ENCODE measurements at places on chromosomes 4 and X. TPM values are rescaled to one million over a fixed set of nuclear protein-coding genes. Genes with fewer than 3 reads are reported as not detected.

DNA sequence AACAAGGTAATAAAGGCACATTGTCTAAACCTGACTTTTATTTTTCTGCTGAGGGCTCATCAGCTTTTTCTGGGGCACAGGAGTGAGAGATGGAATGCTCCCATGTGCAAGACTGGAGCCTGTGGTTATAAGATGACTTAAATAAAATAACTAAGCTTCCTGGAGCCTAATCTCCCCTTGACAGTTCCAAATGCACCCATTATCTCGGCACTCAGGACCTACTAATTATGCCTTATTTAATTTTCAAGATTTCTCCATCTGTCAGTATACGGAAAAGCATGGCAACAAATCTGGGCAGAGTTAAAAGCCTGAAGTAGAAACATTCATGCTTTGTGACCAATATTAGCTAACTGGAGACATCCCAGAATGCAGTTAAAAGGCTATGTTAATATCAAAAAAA is 416.7 kb upstream of the TEX13C start:
- DNase-seq = no peak

GRCh38 chr4:2768124-2768523 is 12.0 kb upstream of the TNIP2 start:
- no peak for DNase-seq

DNA sequence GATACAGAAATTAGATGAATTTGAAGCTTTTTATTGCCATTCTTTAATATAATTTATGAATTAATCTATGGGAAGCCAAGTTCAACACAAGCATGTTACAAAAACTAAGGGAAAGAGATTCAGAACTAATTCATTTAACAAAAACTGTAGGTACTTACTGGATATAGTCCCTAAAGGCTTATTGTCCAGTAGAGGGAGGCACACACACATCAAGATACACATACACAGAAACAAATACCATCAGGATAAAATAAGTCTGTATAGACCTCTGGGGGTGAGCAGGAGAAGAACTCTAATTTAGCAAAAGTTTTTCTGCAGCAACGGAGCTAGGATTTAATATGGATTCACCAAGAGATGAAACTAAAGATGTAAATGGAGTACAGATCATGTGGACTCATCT is 83.0 kb upstream of the IL13RA1 start:
- DNase-seq = no peak

GRCh38 chr4:38686682-38687081 is 22.7 kb downstream of the KLF3 start:
- no peak for DNase-seq

DNA sequence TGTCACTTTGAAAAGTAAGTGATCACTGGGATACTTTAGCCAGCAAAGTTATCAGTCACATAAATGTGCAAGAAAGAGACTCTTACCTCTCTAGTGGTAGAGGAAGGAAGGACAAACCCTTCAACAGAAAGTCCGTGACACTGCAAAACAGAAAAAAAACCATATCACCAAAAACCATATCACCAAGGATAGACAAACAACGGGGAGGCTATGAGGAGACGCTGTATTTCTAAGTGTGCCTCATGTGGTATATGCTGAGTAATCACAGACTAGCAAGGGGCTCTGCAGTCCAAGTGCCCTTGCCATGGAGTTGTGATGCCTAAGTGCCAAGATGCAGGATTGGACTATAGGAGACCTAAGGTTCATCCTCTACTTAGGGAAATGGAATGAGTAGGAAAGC is 11.5 kb upstream of the HDAC8 start:
- DNase-seq = no peak

DNA sequence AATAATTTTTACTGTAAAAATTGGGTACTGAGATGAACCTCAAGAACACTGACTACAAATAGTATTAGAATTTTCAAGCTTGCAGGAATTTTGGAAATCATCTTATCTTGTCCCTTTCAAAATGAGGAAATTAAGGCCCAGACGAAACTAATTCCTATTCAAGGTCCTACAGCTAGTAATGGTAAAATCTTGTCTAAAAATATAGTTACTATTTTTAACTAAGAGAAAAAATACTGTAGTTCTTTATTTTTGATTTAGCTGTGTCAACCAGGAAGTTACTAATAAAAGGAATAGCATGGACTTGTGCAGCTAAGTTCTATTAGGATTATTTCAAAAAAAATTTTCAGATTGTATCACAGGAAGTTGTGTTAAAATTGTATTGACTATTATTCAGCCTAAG is 12.7 kb downstream of the PRIMPOL start:
- DNase-seq = no peak

Gene DMRTC1
- not detected for total RNA-seq

- no peak for DNase-seq
Observed at GRCh38 chr4:99763635-99764101, 53.0 kb upstream of the DAPP1 start.

DNA sequence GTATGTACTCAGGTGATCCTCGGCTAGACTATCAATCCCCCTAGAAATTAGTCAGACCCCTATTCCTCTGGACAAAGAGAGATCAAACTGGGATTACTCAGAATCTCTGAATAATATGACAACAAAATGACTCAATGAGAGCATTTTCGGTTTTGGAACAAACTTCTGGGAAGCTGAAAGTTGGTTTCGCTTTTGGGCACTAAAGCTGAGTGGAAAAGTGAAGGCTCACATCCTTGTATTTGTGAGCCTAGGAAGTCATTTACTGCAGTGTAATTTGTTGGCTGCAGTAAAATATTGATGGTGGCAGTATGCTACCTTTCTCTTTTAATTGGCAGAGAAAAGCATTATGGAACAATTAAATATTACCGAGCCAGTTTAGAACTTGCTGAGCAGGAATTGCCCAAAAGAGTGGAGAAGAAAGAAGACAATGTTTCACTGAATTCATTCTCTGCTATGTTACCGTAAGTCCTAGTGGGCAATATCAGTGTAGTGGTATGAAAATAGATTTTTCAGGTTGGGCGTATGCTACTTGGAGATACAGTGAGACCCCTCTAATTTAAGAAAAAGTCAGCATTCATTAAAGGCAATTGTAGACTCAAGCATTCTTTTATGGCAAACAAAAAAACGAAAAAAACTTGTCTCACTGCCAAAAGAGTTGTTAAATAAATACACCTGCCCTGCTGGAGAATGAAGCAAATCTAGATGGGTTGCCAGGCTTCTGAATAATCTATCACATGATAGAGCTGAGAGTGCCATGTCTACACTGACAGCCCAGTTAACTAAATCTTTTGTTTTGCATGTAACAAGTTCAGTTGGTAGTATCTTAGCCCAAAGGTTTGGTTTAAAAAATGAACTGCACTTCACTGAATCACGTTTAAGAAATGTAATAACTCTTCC is 69.6 kb downstream of the AGTR2 start:
- no peak for DNase-seq

Gene SPP1
- 98.0 TPM for total RNA-seq

Gene L1CAM
- 17.0 TPM for total RNA-seq
